ENCODE measurements at places on chromosomes 7 and 10.

DNA sequence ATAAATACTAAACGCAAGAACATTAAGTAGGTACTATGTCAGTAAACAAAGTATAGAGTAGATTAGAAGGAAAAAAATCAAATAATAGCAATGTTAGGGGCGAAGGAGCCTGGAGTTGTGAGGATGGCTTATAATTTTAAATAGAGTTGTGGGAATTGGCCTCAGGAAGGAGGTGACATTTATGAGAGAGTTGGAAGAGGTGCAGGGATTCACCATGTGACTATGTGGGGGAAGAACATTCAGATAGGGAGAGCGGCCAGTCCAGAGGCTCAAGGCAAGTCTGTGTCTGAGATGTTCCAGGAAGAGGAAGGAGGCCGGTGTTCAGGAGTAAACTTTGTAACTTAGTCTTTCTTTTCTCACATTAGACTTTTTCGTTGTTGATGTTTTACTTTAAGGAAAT, 778.6 kb upstream of the C7orf33 start:
- no peak for DNase-seq

- DNase-seq, result no peak
Observed at GRCh38 chr10:85235258-85235657, 906.9 kb downstream of the CCSER2 start.

- peak; percentile 55 for DNase-seq
Observed at GRCh38 chr10:89278034-89278535, 23.8 kb upstream of the IFIT2 start.

- DNase-seq, result no peak
Observed at GRCh38 chr7:11104578-11104977, 130.9 kb downstream of the PHF14 start.

GRCh38 chr7:119685906-119686305, 587.1 kb upstream of the KCND2 start:
- DNase-seq, result no peak

DNA sequence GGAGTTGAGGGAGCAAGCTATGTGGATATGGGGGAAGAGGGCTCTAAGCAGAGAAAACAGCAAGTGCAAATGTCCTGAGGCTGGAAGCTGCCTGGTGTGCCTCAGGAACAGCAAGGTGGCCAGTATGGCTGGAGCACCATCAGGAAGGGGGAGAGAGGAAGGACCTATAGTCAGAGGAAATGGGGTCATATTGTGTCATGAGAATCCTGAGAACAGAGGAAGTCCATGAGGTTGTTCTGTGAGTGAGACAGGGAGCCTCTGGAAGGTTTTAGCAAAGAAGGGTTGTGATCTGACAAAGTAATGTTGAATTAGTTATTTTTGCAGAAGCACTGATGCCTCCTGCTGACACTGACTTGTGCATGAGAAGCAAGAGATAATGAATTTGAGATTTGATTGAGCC, 204.3 kb downstream of the PTEN start:
- DNase-seq, result no peak

DNA sequence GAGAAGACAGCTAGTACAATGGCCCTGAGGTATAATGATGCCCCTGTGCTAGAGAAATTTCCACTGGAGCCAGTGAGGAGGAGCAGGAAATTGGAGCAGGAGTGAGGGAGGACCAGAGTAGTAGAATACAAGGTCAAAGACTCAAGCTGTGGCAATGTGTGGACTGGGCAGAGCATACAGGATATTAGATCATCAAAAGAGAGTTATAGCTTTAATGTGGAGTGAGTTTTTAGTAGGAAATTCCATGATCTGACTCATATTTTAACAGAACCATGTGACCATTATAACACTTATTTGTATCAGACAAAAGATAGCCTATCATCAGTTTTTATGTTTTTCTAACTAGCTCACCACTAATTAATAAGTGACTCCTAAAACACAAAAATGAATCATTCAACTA, 154.1 kb downstream of the DGKB start:
- no peak for DNase-seq

- DNase-seq, result no peak
Observed at GRCh38 chr10:89525556-89525955, 9.8 kb downstream of the SLC16A12 start.

- DNase-seq, result no peak
Observed at GRCh38 chr7:13841284-13841683, 148.2 kb downstream of the ETV1 start.

GRCh38 chr7:48932126-48932910, 8.0 kb downstream of the CDC14C start:
- DNase-seq, result no peak

GRCh38 chr7:111986601-111987000, 219.6 kb downstream of the DOCK4 start:
- DNase-seq, result no peak

- no peak for DNase-seq
Observed at GRCh38 chr10:944034-944831, 12.7 kb upstream of the LARP4B start.

- no peak for DNase-seq
Observed at GRCh38 chr10:5467207-5467535, 32.2 kb downstream of the CALML5 start.

- no peak for DNase-seq
Observed at GRCh38 chr10:1270906-1271305, 214.7 kb downstream of the WDR37 start.

DNA sequence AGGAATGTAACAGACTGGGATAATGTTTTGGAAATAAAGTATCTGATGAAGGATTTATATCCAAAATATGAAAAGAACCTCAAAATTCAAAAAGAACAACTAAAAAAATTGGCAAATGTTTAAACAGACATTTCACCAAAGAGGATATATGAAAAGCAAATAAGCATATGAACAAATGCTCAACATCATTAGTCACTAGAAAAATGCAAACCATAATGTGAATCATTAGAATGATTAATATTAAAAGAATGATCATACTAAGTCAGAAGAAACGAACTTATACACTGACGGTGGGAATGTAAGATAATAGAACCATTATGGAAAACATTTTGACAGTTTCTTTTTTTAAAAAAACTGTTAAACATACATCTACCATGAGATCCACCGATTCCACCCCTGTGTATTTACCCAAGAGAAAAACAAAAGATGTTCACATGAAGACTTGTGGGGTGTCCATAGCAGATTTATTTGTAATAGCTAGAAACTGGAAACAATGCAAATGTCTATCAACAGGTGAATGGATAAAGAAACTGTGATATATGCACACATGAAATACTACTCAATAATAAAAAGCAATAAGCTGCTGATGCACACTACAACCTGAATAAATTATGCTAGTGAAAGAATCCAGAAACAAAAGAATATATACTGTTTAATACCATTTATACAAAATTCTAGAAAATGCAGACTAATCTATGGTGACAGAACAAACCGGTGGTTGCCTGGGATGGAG, 35.7 kb downstream of the PRKG1 start:
- DNase-seq, result no peak

GRCh38 chr10:128028508-128029289, 97.5 kb downstream of the MKI67 start:
- no peak for DNase-seq
